Activated T-helper 2 cell treated with anti-CD3 and anti-CD28 coated beads, Interferon-gamma antibody, Interleukin-2, Interleukin-4, amounts not matched to agents 10 μg/mL and 5 μg/mL and 100 μg/mL, durations not matched to agents 14 hours and 24 hours and 36 hours (primary cell): ENCODE measurements at places on chromosomes 16 and 17. TPM values are rescaled to one million over a fixed set of nuclear protein-coding genes. Genes with fewer than 3 reads are reported as not detected.

DNA sequence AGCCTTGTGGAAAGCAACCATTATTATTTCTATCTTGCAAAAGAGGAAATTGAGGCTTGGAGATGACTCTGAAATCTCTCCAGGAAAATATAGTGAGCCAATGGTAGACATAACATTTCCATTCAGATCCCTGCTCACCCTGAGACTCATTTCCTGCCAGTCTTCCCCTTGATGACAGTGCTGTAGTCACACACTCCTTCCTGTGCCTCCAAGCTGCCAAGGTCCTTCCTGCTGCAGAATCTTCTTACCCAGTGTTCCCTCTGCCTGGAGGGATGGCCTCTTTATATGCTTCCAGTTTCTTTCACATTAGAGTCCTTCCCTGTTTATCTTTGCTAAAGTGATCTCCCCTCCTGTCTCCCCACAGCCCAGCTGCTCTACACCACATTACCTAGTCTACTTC lies 648.1 kb downstream of the TOX3 start:
- DNase-seq, result no peak

GRCh38 chr16:678858-679813 lies 1.1 kb upstream of the STUB1 start:
- peak; percentile 54 for DNase-seq

GRCh38 chr17:9557161-9557755 lies 18.4 kb downstream of the STX8 start:
- no peak for DNase-seq

DNA sequence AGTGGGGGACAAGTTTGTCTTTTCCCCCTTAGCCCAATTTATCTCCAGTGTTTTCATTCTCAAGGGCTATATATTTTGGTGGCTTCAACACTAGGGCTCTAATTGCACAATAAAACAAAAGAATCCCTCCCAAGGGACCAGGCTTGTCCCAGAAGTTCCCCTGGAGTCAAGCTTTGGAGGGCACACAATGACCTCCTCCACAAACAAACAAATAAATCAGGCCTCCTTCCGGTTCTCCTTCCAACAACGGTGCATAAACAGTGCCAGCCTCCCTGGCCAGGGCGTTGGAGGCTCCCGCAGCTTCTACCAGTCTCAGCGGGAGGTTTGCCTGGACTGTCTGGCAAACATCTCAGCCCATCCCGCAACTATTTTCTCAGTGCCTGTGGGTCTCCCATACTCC lies 188.0 kb upstream of the FOXF1 start:
- no peak for DNase-seq

- DNase-seq, result no peak
These were observed 196.5 kb upstream of the CHMP6 start for GRCh38 chr17:80795090-80795580.

- no peak for DNase-seq
These were observed 7.1 kb downstream of the CHD9NB start for GRCh38 chr16:53045341-53046220.

- no peak for DNase-seq
These were observed 191.1 kb downstream of the CHD9NB start for GRCh38 chr16:52861614-52862022.

DNA sequence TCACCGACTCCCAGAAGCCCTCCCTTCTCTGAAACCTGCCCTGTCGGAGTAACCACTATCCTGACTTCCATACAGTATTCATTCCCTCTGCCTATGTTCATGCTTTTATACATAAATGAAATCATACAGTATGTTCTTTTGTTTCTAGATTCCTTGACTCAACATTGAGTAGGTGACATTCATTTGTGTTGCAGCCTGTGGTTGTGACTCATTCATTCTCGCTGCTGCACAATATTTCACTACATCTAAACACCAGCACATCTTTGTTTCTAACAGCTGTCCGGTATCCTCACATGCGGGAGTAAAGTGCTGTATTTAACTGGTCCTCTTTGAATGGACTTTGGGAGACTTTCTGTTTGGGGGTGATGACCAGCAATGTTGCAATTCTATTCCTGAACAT lies 135.0 kb upstream of the FOXF1 start:
- DNase-seq, result no peak

DNA sequence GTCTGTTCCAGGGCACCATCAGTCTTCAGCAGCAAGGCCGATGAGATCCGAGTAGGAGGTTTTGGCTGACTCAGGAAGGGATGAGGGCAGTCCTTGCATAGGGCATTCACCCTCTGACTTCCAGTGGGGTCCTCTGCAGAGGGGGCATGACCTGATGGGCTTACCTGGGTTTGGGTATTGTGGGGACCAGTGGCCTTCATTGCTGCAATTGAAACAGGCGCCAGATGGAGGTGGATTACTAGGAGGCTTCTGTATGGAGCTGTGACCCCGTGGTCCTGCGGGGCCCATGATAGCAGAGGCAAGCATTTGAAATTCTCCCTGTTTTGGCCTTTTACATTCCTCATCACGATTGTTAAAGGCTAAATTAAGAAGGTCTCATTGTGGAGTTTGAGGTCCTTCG lies 2448.7 kb downstream of the TP53TG3F start:
- no peak for DNase-seq

GRCh38 chr17:63039899-63040602 lies 74.0 kb downstream of the TANC2 start:
- no peak for DNase-seq

DNA sequence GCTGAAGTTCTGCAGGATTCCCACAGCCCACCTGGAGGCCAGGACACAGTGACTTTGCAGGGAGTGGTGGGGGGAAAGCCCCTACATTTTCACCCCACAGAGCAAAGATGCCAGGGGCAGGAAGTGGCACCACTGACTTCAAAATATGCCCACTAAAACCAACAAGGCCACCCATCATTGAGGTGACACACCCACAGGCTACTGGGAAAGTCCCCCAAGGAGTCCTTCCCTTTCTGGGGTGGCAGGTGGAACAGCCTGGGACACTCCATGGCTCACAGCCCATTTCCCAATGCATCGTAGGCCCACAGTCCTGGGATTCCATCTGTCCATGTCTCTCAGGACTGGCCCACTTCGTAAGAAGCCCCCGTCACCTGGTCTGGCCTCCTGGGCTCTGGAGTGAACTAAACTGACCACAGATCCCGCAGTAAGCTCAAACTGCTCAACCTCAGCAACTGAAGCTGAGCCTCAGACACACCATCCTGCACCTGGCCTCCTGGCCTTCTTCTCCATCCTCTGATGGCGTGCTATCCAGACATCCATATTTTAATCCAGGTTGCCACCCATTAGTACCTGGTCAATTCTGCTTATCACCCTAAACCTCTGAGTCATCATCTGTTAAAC lies 7.5 kb upstream of the CCL1 start:
- no peak for DNase-seq

DNA sequence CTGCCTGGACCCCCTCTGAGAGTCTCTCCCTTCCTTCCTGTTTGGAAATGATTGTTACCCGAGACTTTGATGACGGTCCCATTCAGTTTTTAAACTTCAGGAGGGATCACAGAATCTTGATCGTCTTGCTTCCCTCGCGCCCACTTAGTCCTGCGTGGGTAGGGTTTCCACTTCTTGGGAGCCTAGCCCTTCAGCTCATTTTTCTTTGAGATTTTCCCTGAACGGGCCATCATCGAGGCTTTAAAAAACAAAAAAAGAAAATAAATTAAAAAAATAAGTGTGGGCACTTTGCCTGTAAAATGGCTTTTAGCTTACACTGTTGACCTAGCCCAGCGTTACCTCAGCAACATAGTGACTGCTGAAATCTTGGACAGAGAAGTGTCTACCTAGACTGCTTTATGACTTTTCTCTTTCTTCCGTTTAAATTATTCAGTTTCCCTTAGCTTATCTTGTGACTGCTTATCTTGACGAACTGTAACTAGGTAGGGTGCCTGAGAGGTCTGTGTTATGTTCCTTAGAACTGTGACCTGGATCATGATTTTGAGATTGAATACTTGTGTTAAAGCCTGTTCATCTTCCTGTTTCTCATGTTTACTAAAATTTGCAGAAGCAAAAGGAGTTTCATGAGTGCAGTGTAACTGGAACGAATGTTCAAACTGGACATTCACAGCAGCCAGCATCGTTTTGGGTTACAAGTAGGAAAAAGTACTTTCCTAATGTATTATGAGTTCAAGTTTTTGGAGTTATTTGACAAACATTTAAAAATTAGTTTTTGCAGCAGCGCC lies 874 bp downstream of the WWP2 start:
- DNase-seq, result no peak

GRCh38 chr17:45104029-45104428 lies 28.3 kb downstream of the PLCD3 start:
- no peak for DNase-seq

DNA sequence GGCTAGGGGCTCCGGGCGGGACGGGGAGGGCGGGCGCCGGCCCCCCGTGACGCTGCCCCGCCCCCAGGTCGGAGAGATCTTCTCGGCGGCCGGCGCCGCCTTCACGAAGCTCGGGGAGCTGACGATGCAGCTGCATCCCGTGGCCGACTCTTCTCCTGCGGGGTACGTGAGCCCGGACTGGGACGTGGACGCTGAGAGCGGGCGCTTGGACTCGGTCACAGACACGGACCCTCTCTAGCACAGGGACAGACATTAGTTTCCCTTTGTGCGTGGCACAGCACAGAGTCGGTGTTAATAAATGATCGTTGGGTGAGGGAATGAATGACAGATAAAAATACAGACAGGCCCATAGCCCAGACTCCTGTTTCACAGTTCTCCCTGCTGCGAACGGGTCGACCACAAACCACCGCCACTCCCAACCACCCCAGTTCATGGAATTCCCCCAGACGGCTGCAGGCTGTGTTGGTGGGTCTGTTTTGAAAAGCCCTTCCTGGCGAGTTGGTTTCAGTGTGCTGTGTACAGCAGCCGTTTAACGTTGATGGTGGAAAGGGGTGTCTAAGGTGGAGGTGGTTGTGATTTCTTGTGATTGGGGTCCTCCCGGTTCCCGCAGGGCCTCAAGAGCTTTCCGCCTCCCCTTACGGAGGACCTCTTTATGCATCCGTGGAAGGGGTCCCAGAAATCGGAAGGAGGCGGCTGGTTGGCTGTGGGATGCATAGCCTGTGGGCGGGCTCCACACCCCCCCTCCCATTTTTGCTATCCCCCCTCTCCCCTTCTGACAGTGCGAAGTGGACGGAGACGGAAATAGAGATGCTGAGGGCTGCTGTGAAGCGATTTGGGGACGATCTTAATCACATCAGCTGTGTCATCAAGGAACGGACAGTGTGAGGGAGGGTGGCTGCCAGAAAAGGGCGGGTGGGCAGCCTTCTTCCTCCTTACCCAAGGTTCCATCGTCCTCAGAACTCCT lies 2.9 kb downstream of the RNASEK start:
- DNase-seq, result peak; percentile 78

- no peak for DNase-seq
These were observed 31.8 kb downstream of the CCL4 start for GRCh38 chr17:36135465-36135864.

DNA sequence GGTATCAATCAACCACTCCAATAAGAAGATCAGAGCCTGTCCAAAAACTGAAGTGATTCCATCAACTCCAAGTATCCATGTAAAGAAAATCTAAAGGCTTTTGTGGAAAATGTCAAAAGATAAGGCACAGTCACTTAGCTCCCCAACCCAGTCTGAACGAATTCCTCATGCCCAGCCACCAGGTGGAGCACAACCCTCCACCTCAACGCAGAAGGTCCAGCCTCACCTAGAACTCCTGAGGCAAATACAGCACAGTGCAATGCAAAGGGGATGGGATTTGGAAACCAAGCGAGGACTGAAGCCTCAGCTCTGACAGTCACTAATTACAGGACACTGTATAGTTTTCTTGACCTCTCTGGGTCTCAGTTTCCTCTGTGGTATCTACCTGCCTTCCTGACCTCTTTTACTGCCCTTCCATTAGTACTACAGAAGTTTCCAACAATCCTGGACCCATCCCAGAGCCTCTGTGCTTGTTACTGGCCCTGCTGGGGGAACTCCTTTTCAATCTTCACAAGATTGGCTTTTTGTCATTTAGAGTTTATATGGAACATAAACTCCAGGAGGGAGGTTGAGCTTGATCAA lies 2.0 kb downstream of the NCBP3 start:
- peak; percentile 41 for DNase-seq

The NECAB2 gene
- 0.11 TPM in 1 of 2 replicates, not detected in the other for total RNA-seq

The AHSP gene
- total RNA-seq, result not detected in 2 replicates

The QRICH2 gene
- total RNA-seq, result 1.7 and 2.1 TPM in 2 replicates

The MAP2K6 gene
- total RNA-seq, result 3.1 and 3.6 TPM in 2 replicates

The TAX1BP3 gene
- 39.0 and 40.9 TPM in 2 replicates for total RNA-seq

The EIF1 gene
- 779 and 785 TPM in 2 replicates for total RNA-seq

The FOXO3B gene
- total RNA-seq, result 5.7 and 6.3 TPM in 2 replicates
